ENCODE measurements at places on chromosomes 7 and 10.

- DNase-seq, result no peak
These were observed 68.1 kb downstream of the CALN1 start for GRCh38 chr7:72343991-72344390.

- no peak for DNase-seq
These were observed 19.1 kb downstream of the ZFAND4 start for GRCh38 chr10:45653454-45653853.

GRCh38 chr7:137667633-137668387 is 179.0 kb downstream of the DGKI start:
- peak; percentile 59 for DNase-seq

DNA sequence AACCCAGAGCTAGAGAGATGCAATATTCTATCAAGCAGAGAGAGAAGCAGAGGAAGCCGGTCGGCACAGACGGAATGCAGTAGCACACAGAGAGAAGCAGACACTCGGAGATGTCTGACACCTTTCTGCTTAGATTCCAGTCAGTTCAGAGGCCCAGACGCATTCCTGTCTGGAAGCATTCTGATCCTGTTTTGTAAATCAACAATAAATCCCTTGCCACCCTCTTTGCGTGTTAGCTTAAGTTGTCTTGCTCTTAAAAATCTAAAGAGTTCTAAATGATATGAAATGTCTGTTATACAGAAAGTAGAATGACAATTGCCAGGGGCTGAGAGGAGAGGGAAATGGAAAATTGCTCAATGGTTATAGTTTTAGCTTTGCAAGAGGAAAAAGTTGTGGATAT is 27.4 kb upstream of the ATRNL1 start:
- no peak for DNase-seq

DNA sequence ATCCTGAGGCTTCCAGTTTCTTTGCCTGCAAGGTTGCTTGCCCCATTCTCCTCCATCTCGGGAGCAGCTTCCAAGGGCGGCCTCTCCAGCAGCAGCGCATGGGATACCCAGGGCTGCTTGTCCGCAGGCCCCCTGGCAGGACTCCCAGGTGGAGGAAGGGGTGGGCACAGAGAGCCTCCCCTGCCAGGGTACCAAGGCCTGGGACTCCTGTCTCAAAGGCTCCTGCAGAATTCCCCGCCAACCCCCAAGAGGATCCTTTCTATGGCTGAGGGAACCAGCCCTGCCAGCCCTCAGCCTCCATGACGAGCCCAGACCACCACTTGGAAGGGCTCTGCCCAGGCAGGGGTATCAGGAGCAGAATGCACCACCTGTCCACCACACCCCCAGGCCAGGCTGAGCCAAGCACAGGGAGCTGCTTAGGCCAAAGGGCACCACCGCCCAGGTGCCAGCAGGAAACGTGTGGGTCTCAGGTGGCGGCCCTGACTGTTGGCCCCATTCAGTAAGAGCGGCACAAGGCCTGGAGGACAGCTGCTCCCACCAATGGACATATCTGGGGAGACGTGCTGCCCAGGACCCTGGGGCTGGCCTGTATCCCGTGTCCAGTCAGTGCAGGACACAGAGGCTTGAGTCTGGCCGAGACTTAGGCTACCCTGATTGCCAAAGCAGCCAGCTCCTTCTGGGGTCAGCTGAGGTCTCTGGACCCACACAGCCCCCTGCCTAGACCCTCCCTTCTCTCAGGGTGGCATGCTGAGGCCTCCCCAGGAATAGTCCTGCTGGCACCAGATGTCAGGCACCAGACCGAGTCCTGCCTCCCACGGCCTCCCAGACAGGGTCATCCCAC is 33.8 kb upstream of the INPP5A start:
- no peak for DNase-seq

- DNase-seq, result no peak
These were observed 148.0 kb downstream of the ANKRD7 start for GRCh38 chr7:118372530-118372929.

GRCh38 chr7:10677211-10677610 is 296.5 kb upstream of the PHF14 start:
- DNase-seq, result no peak

- DNase-seq, result no peak
These were observed 4.8 kb upstream of the ANK3 start for GRCh38 chr10:60394446-60394845.

- DNase-seq, result no peak
These were observed at the start of gene BTBD16 for GRCh38 chr10:122271076-122271475. Gene BTBD16, plus strand, starts transcription at chr10:122271296. Its CDS starts 3,786 bp downstream, at chr10:122275082.

- no peak for DNase-seq
These were observed 512.6 kb downstream of the PTPRN2 start for GRCh38 chr7:158074896-158075632.
